Daoy (cell line): ENCODE measurements at places on chromosomes 7 and 10.

DNA sequence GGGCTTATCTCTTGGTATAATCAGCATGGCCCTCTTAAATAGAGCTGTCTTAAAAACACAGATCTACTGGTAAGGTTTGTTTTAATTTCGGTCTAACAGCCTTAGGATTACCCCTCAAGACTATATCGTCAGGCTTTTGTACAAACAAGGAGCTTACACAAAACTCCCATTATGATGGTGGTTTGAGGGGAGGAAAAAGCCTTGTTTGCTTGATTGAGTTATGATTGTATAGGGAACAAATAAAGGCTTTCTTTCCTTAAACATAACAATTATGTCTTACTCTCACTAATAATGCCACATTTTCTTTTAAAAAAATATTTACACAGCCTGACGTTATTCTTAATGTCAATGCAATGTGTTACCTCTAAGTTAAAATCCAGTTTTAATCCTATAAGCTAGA lies 188.8 kb upstream of the TCF7L2 start:
- DNase-seq, result no peak

DNA sequence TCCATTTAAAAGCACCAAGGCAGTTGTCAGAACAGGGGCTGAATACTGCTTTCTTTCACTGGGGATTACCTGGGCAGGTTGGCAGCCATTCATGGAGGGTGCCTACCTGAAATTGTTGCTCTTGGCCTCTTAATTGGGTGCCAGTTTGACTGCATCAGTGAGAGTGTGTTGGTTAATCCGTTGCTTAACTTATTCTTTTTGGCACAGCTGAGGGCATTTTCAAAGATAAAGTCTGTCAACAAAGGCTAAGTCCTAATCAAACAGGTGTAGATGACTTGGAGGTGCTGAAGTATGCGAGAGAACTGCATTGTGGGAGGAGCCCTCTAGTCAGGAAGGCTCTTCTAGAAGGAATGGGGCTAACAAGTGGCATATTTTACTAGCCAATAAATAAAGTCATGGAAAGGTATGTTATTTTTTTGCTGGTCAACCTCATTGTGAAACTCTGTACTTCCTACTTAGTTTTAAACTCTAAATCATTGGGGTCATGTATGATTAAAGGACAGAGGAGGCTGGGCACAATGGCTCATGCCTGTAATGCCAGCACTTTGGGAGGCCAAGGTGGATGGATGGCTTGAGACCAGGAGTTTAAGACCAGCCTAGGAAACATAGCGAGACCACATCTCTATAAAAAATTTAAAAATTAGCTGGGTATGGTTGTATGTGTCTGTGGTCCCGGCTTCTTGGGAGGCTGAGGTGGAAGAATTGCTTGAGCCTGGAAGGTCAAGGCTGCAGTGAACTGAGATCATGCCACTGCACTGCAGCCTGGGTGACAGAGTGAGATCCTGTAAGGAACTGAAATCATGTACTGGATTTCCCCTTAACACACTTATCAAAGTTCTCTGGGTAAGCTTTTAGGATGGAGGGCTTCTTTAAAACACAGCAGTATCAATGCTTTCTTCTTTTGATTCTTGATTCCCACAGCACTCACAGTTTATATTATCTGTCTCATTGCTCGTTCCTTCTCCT lies 134.1 kb downstream of the LRMDA start:
- DNase-seq, result no peak

DNA sequence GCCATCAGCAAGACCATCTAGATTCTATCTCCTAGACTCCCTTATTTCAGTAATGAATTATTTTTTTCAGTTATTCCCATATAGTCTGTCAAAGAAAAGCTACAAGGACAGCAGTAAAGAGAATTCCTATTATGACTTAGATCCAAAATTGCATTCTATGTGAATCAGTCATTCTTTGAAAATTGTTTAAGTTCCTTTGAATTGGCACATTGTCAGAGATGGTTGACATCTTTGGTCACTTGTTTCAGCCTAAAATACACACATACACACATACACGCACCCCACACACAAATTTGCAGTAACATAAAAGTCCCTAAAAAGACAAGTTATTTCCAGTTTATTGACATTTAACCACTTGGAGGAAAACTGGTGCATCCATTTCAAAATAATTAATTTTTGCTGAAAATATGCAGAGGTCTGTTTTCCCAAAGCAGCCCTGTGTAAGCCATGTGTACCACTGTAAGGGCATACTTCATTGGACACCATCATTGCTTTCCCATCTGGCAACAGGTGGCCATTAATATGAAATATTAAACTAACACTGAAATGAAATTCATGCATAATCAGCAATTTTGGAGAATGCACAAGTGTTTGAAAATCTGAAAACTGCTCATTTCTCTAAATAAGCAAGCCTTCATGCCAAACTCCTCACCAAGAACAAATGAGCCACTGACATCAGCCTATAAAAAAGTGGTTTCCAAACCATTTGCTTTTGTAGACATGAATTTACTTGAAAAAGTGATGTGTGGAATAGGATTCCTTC lies 121.7 kb upstream of the COL1A2 start:
- DNase-seq, result no peak

DNA sequence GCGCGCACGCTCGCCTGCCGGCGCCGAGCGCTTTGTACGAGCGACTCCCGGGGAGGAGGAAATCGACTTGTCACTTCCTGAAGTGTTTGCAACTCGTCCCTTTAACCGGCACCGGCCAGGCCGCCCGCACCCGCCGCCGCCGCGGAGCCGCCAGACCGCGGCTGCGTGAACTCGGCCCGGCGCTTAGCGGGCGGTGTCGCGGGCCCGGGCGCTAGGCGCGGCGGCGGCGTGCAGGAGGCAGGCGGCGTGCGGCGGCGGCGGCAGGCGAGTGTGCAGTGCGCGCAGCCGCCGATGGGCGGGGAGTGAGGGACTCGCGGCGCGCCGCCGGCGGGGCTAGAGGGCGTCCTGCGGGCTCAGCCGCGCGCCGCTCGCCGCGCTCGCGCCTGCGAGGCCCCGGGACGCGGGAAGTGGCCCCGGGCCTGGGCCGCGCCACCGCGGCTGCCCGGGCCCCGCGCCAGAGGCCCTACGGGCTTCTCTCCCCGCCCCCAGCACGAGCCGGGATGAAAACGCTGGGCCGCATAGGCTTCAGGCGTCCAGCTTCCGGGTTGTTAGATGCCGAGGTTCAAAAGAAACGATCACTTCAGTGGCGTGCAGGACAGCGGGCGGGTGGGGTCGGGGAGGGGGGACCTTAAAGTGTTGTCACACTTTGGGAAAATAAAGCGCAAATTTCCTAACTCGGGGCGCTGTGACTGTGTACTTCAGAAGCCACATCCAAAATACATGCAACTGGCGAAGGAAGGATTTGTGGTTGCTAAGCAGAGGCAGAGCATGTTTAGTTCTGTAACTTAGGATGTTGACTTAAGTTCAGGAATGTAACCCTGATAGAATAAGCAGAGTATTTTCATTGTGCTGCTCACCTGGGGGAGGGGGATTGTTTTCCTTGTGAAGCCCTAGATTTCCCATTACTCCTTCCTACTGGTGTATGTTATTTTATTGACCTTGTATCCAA lies at the start of gene FAM53B:
Gene FAM53B, minus strand, starts transcription at position 277 of the 949 bp plus-strand sequence. CDS start 37,665 bp downstream, outside the sequence.
- peak; percentile 87 for DNase-seq

DNA sequence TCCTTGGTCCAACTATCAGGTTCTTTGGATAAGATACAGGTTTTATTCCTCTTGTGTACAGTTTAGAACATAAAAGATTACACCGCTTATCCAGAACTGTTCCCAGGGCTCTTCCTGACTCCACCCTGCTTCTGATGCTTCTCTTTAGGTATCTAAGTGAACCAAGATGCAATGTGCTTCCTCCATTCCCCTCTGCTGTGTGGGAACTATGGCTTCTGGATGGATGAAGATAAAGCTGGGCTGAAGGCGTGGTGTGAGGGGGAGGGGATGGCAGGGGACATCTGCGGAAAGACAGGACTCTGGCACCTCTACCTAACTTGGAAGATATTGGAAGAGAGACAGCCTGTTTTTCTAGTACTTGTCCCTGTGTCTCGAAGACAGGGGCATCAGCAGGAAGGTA lies 209.9 kb upstream of the TBX20 start:
- no peak for DNase-seq

DNA sequence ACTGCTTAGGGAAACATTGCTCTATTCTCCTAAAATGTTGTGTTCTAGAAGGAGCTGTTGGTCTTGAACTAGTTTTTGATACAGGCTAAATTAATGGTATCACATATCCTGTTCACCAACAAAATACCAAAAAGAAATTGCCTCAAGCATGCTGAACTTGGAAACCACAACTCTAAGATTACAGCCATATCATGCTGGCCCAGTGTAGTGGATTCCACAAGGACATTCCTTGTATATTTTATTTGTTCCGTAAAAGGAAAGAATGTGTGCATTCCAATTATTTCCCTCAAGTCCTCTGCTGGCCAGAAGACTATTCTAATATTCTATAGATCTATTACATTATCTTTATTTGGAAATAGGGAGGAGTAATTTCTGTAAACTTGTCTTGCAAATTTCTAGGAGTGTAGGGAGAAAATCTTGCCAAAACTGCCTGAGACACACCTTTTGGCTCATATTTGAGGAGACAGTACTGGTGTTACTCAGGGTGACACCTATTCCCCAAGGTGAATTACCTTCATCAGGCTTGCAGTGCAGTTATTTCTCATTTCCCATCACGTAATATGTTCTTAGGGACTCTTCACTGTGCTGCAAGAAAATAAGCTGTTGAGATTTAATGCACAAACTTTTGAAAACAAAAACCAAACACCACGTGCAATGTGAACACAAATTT lies 1.9 kb upstream of the NEBL start:
- no peak for DNase-seq

GRCh38 chr7:132840199-132840598 lies 241.7 kb downstream of the CHCHD3 start:
- no peak for DNase-seq

DNA sequence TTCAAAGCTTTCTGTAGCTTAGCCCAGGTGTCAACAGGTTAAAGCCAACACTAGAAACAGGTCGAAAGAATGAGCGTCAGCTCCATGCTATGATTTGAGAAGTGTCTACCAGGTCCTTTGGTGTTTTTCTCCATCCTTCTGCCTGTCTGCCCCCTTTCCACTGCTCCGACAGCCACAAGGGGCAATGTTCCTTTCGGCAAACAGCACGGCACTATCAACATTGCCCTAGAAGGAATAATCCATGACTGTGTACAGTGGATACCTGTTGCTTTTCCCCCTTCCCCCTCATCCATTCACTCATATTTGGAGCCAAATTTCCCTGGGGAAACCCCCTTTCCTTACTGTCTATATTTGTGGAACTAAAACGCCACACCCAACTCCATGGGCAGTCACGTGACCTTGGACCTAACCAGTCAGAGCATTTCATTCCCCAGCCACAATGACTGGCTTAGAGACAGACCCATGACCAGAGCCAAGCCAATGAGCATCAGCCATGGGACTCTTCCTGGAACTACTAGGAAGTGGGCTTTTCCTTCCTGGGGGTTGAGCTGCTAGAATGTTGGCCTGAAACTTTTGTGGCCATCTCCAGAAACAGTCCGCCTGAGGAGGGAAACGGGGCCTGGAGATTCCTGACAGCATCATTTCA lies 51.5 kb downstream of the AFAP1L2 start:
- no peak for DNase-seq

GRCh38 chr7:116150588-116150987 lies 59.8 kb upstream of the TES start:
- no peak for DNase-seq

GRCh38 chr7:115123441-115123840 lies 201.5 kb downstream of the MDFIC start:
- no peak for DNase-seq

DNA sequence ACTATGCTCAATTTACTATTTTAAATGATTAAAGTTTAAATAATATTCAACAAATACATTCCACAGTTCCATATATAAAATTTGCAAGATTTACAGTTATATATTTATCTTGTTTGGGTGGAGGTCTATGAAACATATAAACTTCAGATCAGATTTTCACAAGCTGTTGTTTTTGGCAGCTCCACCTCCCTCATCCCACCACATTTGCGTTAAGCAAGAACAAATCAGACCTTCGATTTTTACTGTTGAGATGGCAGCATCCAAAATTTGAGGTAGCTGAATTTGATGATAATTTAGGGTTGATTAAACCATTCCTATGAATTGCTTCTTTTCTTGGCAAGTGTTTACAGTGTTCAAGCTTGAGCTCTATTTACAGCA lies 986.4 kb downstream of the REEP3 start:
- DNase-seq, result no peak

GRCh38 chr7:92758796-92759431 lies 77.5 kb downstream of the CDK6 start:
- peak; percentile 59 for DNase-seq

- DNase-seq, result no peak
Measured at GRCh38 chr10:81034383-81034782, 496.7 kb downstream of the SH2D4B start.

GRCh38 chr7:47582764-47583738 lies 1.1 kb upstream of the TNS3 start:
- DNase-seq, result no peak

DNA sequence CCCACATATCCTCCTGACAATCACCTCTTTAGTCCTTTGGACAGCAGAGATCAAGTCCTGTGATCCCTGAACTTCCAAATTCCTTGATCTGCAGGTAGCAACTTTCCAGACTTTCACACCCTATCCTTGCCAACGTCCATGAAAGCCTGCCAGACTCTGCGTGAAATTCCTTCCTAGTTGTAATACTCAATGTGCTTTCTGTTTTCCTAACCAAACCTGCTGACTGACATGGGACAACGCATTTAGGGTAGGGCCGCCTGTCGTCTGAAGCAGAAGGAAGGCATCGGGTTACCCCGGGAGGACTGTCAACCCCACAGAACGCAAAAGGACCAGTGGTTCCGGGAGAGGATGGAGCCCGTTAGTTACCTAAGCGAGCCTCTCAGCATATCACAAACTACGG lies 23.9 kb downstream of the ITGA8 start:
- no peak for DNase-seq

- DNase-seq, result no peak
Measured at GRCh38 chr7:107029061-107029763, 15.3 kb upstream of the PRKAR2B start.

GRCh38 chr7:136685501-136686173 lies 182.8 kb upstream of the CHRM2 start:
- no peak for DNase-seq

DNA sequence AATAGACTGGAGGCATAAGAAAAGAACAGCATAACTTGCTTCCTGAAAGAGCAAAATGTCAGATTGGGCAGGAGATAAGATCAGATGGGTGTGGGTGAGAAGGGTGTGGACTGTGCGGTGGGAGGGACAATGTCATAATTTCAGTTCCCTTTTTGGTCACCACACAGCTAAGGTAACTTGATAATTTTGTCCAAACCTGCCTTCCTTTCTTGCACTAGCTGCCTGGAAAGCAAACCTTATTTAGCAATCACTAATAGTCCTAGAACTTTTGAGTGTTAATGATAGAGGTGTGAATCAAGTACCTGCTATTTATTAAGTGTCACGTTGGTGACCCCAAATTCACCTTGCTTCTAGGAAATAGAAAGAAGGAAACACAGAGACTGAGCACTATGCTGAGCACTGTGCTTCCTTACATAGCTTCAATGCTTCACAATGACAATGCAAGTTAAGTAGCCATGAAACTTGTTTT lies 72.4 kb upstream of the SP4 start:
- no peak for DNase-seq
